Fibroblast of skin of right quadriceps (primary cell): ENCODE measurements at places on chromosomes 16 and 17.
A peak's percentile ranks its signal among the peaks of the same experiment; 100 is the strongest.

- DNase-seq: no peak
Observed at GRCh38 chr16:83799336-83799735, 8.4 kb upstream of the HSBP1 start.

DNA sequence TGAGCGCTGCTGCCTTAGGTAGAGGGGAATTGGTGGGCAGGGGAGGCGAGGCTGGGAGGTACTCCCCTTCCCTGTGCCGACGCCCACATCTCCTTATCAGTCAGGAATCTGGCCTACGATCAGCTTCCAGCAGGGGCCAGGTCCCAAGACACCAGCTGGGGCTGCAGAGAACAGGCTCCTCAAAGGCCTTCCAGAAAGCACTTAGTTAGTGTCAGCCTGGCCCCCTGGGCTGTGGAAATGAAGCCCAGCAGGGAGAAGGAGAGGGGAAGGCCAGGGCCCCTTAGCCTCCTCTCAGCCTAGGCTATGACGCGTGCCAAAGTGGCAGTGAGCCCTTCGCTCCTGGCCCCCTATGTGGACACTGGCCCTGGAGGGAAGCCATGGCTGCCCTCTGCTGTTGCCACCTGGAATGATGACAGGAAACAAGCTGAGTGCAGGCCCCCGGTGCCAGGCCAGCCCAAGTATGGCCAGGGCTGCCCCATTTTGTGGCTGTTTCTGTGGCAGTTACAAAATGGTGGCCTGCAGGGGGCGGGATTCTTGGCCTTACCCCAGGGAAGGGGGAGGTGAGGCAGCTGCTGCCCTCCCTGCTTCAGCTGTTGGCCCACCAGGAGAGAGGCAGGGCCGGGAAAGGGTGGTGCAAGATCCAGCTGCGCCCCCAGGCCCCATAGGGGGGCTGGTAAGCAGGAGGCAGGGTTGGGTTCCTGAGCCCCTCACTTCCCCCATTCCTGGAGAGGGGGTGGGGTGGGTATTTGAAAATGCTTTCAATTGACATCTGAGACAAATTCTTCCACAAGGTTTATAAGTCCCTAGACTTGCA lies 11.3 kb downstream of the TBX4 start:
- DNase-seq: no peak

DNA sequence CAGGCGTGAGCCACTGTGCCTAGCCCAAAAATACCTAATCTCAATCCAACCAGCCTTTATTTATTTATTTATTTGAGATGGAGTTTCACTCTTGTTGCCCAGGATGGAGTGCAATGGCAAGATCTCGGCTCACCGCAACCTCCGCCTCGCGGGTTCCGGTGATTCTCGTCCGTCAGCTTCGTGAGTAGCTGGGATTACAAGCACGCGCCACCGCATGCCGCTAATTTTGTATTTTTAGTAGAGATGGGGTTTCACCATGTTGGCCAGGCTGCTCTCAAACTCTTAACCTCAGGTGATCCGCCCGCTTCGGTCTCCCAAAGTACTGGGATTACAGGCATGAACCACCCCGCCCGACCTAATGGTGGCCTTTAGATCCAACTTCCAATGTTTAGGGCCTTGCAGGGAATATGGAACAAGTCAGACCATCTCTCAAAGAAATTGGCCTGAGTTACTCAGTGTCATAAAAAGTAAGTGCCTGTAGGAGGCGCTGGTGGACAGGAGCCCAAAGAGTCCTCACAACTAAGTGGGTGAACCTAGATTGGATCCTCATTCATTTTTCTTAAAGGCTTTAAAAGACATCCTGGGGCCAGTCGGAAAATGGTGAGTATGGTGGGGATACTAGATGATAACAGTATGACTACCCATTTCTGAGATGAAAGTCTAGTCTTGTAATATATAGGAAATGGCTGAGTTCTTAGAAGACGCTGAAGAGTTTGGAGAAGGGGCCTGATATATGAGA lies 4.6 kb downstream of the ZSCAN10 start:
- no peak for DNase-seq

- no peak for DNase-seq
Observed at GRCh38 chr17:74145756-74146155, 57.7 kb upstream of the RPL38 start.

DNA sequence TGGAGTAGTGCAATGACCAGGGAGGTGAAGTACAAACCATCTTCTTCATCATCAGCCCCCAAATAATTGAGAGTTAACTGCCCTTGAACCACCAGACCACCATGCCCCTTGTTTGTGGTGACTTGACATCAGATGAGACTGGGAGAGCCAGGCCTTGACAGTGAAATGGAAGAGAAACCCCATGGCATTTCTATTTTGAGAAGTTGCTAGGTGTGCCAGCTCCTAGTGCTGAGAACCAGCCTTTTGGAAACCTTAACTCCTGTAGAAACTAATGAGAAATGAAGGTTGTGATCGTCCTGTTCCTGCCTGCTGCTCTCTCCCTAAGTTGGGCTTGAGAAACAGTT lies 2.8 kb downstream of the TMEM94 start:
- no peak for DNase-seq

DNA sequence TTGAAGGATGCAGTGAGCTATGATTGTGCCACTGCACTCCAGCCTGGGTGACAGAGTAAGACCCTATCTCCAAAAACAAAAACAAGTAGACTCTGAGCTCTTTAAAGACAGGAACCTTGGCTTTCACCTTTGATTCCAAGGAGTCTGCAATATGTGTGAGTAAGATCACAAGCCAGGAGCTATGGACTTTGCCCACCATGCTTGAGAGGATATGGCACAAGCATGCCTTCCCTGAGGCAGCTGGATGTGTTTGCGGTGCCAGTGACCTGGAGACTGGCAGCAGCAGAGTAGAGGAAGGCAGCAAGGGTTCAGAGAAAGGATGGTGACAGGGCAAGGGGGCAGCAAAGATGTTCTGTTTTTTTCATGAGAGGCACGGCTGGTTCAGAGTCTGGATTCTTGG lies 14.5 kb upstream of the PRKCA start:
- DNase-seq: no peak

DNA sequence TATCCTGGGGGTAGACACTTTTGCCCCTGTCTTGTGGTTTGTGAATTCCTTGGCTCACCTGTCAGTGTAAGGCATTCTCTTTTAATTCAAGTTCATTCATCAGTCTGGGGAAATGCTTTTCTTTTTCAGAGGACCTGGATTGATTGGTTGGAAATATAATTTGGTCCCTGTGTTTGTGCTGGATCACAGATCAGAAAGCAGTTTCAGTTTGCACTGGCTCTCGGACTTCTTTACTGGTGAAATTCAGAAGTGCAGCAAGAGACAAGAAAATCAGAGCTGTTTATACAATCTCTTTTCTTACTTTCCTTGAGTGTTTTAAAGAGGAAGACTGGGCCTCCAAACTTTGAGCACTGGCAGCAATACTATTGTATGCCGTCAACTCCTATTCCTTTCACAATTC lies 161.8 kb upstream of the KCNJ16 start:
- no peak for DNase-seq

DNA sequence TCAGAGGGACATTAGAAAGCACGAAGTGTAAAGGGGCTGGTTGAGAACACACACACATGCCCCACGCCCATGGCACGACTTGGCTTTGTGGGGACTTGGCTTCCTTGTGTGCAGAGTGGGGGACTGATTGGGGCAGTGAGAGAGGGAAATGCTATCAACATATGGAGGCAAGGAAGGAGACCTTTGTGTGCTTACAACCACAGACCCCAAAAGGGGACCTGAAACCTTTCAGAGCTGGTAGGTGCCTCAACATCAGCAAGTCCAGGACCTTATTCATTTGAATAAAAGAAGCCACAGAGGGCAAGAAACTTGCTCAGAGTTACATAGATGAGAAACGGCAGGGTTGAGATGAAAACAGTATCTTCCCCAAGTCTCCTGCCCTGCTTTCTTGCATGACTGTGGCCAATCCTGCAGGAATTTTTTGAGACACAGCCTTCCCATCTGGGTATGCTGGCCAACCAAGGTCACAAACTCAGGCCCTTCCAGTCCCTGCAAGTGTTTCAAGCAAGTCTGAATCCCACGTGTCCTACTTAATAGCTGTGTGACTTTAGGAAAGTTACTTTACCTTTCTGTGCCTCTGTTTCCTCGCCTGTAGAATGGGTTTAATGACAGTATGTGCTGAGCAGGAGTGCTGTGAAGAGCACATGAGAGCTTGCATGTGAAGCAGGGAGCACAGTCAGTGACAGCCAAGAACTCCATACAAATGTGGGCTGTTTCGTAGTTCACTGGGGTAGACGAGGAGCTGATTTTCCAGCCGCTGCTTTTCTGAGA lies 26.2 kb downstream of the C16orf78 start:
- DNase-seq: no peak

DNA sequence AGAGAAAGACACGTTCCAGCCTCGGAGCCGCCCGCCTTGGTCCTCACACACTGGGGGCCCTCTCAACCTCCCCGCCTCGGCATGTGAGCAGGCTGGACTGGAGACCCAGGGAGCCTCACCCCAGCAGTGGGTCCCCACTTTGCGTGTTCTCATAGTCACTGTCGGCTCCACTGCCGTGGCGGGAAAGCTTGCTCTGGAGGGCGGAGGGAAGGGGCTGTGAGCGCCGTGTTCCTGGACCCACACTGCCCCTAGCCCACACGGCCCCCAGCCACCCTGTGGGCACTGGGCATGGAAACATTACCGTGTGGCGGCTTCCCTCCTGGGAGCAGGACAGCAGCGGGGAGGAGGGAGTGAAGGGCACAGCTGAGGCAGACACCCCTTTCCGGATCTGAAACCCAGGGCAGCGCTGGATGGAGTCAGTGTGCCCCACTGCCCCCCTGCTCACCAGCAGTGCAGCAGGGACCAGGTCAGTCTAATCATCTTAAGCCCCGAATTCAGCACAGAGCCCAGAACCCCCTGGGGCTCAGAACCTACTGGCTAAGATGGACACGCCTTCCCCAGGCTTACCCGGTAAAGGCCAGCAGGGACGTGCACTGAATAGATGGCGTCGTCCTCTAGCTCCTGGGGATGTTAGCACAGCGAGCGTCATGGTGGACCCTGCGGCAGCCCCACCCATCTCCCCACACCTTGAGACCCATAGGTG lies 7.2 kb downstream of the TP53I13 start:
- no peak for DNase-seq

- DNase-seq: no peak
Observed at GRCh38 chr17:21143695-21144094, 16.9 kb downstream of the DHRS7B start.

- no peak for DNase-seq
Observed at GRCh38 chr16:58027161-58027915, 1.8 kb downstream of the MMP15 start.

GRCh38 chr17:30393491-30393890 lies 14.8 kb downstream of the CPD start:
- no peak for DNase-seq

DNA sequence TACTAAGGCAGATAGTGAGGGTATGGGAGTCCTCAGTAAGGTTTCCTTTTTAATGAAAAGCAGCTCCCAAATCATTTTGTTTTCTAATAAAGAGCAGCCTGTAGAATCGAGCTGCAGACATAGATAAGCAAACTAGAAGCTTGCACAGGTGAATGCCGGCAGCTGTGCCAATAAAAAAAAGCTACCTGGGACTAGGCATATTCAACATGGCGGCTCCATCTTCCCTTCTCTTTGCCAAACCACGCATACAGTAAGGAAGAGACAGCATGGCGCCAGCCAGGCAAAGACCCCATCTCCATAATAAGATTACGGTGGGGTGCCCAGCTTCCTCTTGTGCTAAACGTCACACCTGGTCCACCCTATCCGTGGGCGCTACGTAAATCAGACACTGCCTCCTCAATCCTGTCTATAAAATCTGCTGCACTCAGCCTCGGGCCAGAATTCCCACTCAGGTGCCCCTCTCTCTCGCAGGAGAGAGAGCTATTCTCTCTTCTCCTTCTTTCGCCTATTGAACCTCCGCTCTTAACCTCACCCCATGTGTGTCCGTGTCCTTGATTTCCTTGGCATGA lies 92.7 kb upstream of the FA2H start:
- no peak for DNase-seq

- peak; percentile 50 for DNase-seq
Observed at GRCh38 chr17:35345926-35346771, 27.3 kb downstream of the SLFN11 start.

DNA sequence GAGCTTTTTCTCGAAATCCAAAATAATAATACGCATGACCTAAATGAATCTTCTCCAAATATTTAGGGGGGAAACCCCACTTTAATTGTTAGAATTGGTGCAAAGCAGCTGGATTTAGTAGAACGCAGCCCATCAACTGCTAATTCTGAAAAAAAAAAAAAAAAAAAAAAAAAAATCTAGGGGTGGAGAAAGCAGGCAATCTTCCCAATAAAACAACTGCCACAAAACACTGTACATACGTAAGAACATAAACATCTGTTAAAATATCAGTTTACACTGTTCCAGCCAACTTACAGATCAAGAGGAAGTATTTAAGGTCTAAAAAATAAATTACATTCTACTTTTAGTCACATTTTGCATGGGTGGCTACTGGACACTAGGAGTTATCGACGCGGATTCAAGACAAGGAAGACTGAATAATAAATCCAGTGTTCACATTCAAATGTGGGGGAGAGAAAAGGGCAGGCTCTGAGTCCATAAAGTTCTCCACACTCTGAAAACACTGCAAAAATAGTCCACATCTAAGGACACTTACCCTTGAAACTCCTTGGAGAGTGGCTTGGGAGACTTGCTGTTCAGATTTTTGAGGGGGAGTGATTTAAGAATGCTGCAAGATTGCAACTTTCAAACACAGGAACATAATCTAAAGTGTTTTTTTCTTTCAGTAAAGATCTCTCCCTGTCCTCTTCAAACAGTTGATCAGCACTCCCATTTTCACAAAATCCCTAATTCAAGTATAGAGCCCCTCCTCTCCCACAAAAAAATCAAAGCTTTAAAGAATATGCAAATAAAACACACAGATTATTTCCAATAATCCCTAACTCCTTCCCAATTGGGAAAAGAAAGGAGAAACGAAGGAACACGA lies 1.3 kb downstream of the APPBP2 start:
- peak; percentile 15 for DNase-seq

- DNase-seq: no peak
Observed at GRCh38 chr17:77160875-77161530, 20.2 kb downstream of the SEC14L1 start.

DNA sequence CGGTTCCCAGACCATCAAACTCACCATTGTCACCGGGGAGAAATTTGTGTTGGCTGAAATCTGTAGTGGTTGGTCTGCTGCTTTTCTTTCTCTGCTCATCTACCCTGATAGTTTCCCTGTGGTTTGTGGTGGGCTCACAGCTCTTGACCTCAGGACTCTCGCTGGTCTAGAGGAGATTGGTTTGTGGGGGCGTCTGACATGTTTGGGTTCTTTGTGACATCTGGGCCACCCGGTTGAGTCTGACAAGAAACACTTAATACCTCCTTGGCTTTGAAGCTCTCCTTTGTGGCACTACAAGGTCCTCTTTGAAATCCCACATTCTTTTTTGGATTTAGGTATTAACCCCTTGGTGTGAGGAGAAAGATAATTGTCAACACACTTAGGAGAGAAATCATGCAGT lies 662.0 kb downstream of the WWOX start:
- DNase-seq: no peak

GRCh38 chr17:65139101-65139764 lies 2.1 kb downstream of the RGS9 start:
- no peak for DNase-seq
